Forelimb muscle (tissue), 1 donor: ENCODE measurements at places on chromosomes 3 and 15. TPM values are rescaled to one million over a fixed set of nuclear protein-coding genes. Genes with fewer than 3 reads are reported as not detected.

SERF2 gene
- polyA plus RNA-seq, result 489 TPM

ALDH1A3 gene
- 17.6 TPM for polyA plus RNA-seq

MEF2A gene
- 56.4 TPM for polyA plus RNA-seq

GOLGA8J gene
- polyA plus RNA-seq, result 0.59 TPM

PYGO1 gene
- polyA plus RNA-seq, result 8.4 TPM

CFAP161 gene
- 0.37 TPM for polyA plus RNA-seq

CLDN16 gene
- polyA plus RNA-seq, result 0.13 TPM

KNG1 gene
- not detected for polyA plus RNA-seq

MYL3 gene
- 312 TPM for polyA plus RNA-seq

OR5K2 gene
- not detected for polyA plus RNA-seq

UCN2 gene
- 0.19 TPM for polyA plus RNA-seq

TM6SF1 gene
- polyA plus RNA-seq, result 58.0 TPM

CHRFAM7A gene
- polyA plus RNA-seq, result 2.3 TPM

ISY1 gene
- 34.5 TPM for polyA plus RNA-seq

- DNase-seq, result no peak
Observed at GRCh38 chr15:81224232-81224631, 27.6 kb downstream of the IL16 start.

DNA sequence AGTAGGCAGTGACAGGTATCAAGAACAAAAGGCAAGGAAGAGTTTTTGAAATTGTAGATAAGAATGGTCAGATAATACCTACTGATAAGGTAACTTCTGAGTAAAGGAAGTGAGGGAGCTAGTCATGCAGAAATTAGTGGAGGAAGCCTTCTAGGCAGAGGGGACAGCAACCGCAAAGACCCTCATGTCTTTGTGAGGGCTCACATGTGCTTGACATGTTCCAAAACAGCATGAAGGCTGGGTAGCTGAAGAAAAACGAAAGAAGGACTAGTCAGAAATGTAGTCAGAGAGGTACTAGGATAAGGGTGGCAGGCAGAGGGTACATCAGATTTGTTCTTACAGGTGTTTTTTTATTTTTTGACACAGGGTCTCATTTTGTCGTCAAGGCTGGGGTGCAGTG, 5.3 kb downstream of the SIN3A start:
- DNase-seq, result no peak

DNA sequence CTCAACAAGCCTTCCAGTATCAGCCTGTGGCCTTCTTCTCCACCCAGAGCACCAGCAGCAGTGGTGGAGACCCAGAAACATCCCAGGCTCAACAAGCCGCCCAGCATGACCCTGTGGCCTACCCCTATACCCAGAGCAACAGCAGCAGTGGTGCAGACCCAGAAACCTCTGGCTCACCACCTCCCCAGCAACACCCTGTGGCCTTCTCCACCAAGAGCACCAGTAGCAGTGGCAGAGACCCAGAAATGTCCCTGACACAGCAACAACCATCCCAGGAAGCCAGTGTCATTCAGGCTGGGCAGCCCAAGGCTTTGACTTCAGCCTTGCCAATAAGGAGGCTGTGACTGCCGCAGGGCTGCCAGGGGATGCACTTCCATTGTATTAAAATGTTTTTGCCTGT, 16.3 kb upstream of the EMC3 start:
- DNase-seq, result no peak

DNA sequence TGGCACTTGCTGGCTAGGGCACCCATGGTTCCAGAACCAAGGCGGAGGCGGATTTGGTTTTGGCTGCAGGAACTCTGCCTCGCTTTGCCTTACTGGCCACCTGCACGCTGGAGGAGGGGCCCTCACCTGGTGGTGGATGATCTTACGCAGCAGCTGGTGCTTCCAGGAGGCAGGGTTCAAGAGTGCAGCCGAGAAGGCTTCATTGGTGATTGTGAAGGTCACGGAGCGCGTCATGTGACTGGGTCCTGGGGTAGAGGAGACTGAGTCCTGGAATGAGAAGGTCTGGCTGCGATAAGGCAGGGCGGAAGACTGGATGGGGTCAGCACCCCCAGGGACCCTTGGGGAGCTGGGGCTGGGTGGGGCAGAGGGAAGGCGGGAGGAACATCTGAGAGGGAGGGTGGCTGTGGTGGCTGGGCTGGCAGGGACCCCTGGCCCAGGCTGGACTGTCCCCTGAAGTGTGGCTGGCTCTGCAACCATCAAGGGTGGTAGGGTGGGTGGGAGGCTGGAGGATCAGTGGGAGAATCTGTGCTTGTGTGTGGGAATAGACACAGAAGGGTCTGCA, 25.8 kb upstream of the GOLGA6C start:
- DNase-seq, result no peak

DNA sequence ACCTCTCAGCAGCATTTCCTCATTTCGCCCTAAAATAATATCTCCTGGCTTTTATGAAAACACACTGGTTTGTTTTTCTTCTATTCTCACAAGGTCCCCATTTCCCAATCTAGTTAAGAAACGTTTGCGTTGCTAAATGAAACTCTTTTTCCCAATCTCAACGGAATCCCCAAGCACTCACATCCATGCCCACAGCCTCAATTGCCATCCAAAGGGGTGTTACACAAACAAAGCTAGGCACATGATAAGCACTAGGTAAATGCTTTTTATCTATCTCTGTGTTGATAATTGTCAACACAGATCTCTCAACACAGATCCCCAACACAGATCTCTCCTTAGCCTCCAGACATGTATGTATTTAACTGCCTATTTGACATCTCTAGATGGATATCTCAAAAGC, 35.2 kb upstream of the TF start:
- DNase-seq, result no peak

- DNase-seq, result peak; percentile 62
Observed at GRCh38 chr3:137032465-137033120, 74.8 kb downstream of the IL20RB start.

GRCh38 chr3:52006017-52006819, 10.5 kb upstream of the RPL29 start:
- no peak for DNase-seq

- peak; percentile 41 for DNase-seq
Observed at GRCh38 chr3:25594007-25594502, 70.7 kb downstream of the TOP2B start.

GRCh38 chr3:126126286-126126685, 42.4 kb upstream of the SLC41A3 start:
- no peak for DNase-seq

GRCh38 chr15:43423793-43424192, 52.9 kb downstream of the TUBGCP4 start:
- no peak for DNase-seq

DNA sequence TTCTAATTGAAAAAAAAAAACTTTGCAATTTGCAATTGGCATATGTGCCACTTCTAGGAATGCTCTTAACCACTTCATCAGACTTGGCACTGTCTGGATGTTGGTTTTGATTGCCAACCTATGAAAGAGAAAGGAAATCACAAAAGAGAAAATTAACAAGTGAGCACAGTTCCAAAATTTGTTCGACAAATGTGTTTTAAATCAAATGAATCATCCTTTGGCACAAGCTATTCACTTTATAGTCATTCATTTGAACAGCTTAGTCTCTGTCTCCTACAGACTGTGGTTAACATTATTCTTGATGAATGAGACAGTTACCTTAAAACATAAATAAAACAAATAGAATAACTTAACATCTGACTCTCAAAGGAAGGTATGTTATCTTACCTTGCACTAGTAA, 265.0 kb downstream of the EPHA3 start:
- DNase-seq, result peak; percentile 35

DNA sequence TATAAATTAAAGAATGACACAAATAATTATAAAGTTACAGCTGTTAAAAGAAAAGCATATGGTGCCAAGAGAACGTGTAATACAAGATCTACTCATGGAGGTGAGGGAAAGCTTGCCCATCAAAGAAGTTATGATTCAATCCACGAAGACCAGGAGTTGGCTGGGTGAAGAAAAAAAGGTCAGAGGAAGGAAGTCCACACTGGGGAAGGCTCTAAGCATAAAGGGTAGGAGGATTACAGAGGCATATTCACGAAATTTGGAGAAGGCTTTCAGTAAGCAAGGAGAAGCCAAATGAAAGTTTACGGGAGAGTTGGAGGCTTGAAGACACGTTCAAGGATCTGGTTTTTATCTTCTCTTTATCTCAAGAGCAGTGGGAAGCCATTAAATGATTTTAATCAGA, 1.8 kb upstream of the TGFBR2 start:
- DNase-seq, result no peak

DNA sequence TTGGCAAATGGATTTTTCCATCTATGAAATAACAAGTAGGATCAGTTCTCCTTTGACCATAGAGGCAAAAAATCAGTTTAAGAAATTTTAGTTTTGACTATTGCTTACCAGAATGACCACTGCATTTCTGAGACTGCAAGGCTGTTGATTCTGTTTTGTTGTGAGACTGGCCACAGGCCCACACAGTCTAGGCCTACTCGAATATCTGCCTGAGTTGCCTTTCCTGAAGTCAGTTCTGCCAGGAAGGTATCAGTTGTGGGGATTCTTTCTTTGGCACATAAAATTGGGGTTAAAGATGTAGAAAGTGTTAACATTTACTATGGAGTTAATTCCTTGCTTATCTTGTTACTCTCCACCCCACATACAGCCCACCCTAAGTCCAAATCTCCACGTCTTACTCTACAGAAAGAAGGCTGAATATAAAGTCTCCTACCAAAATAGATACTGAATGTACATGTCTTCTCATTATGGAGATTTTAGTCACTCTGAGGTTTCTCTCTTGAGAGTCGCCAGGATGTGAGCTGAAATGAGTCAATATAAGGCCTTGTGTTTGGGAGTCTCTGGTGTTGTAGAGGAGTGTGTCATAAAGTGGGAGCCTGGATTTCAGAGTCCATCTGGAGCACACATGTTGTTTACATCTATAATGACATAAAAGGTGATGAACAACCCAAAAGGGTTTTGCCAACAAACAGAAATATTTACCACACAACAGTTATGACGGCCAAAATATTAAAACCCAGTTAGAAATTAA, 45.0 kb upstream of the WWTR1 start:
- peak; percentile 19 for DNase-seq

- DNase-seq, result no peak
Observed at GRCh38 chr3:60268123-60268522, 983.1 kb downstream of the FHIT start.

GRCh38 chr3:141379250-141379966, 11.1 kb downstream of the ZBTB38 start:
- DNase-seq, result no peak

DNA sequence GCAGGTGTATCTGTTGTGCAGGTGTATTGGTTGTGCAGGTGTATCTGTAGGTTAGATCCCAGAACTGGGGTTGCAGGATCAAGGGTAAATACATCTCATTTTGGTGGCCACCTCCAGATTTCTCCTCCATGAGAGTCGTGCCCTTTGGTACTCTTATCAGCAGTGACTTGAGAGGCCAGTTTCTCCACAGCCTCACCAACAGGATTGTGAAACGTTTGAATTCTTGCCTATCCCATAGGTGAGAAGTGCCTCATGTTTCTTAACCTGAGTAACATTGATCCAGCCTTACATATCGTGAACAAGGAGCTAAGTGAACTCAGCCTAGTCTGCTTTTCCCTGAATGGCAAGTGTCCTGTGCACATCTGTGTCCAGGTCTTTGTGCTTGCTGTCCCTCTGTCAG, 55.4 kb downstream of the CMTM8 start:
- no peak for DNase-seq

DNA sequence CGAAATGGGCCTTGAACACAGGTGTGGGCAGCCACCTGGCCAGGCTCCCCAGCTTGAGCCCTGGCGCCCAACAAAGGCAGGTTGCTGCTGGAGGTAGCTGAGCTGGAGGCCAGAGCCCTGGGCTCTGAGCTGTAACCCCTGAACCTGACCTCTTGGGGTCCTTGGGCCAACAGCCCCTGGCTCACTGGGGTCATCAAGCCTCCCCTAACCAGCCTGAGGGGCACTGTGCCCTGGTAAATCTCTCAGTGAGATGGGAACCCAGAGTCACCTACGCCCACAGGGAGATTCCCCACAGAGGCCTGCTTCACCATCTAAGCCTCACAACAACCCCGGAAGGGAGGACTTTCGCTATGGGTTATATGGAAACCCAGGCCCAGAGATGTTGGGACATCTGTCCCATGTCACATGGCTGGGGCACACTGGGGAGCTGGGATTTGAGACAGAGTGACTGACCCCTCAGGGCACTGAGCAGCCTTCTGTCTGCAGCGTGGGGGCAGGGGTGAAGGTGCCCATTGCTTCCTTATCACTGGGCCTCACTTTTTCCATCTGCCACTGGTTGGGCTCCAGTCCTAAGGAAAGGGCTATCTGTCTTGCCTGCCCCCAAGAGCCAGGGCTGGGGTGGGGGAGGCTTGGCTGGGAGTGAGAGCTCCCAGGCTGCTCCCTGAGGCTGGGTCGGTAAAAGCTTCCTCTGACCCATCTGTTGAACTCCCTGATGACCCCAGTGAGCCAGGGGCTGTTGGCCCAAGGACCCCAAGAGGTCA, 59.1 kb downstream of the IQSEC1 start:
- no peak for DNase-seq

GRCh38 chr3:73094129-73094528, 32.7 kb downstream of the EBLN2 start:
- DNase-seq, result no peak

DNA sequence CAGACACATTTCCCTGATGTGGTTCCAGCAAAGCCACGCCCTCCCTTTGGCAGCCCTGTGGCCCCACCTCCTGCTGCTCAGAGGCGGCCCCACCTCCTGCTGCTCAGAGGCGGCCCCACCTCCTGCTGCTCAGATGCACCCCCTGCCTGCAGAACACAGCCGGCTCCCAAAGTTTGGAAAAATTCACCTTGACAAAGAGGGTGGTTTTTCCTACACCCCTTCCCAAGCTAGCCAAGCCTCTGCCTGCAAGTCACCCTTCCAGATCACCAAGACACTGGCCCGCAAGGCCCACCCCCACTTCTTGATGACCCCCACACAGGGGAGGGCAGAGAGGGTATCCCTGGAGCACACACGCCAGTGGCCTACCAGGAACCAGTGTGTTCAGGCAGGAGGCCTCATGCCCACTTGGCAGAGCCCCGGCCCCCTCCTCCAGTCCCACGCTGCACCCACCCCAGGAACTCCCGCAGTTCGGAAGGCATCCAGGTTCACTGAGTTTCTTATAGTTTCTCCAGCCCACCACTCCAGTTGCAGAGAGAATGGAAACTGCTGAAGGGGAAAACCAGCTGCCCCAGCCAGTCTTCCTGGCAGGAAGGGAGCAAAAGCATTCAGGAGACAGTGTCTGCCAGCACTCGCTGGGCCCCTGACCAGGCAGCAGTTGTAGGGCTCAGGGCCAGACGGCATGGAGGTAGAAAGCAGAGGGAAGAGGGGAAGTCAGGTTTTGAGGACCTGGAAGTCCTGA, 2.3 kb upstream of the HAPLN3 start:
- peak; percentile 60 for DNase-seq

GRCh38 chr3:39292961-39293360, 13.1 kb upstream of the CX3CR1 start:
- no peak for DNase-seq

- peak; percentile 79 for DNase-seq
Observed at GRCh38 chr3:124780761-124781475, 50.7 kb downstream of the UMPS start.

DNA sequence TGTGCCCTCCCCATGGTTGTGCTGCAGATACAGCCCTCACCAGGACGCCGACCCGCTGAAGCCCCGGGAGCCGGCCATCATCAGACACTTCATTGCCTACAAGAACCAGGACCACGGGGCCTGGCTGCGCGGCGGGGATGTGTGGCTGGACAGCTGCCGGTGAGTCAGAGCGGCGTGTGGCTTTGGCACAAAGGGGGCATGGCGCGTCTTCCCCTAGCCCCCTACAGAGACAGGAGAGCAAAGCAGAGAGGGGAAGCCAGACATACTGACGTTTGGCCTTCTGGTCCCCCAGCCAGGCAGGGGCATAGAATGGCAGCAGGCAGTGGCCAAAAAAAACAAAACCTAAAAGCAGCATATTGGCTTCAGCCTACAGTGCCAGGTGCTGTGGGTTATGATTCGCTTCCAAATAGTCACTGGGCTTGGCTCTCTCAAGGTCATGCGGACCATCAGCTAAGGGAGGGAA, 64.0 kb downstream of the MESD start:
- DNase-seq, result no peak
